ENCODE measurements at places on chromosomes 7 and 10.

- DNase-seq: no peak
These were observed 536.5 kb downstream of the TNS3 start for GRCh38 chr7:47045207-47046051.

GRCh38 chr7:50610521-50611277 lies 45.5 kb upstream of the DDC start:
- DNase-seq: peak; percentile 36

DNA sequence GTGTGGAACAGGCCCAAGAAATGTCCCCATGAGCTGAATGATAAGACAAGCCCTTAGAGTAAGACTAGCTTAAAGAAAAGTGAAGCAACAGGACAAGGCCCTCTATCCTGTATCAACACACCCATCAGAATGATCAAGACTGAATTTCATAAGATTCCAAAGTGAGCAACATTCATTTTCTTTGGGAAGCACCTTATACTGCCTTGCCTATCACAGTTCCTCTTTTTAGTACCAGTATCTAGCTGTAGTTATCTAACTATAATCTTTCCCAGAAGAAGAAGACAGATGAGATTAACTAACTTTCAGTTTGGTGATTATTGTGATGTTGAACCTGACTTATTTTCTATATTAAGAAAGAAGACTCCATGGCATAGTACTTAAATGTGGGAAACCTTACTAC lies 391.2 kb downstream of the PHTF2 start:
- DNase-seq: no peak

GRCh38 chr10:26555719-26556368 lies 117.7 kb downstream of the APBB1IP start:
- no peak for DNase-seq

DNA sequence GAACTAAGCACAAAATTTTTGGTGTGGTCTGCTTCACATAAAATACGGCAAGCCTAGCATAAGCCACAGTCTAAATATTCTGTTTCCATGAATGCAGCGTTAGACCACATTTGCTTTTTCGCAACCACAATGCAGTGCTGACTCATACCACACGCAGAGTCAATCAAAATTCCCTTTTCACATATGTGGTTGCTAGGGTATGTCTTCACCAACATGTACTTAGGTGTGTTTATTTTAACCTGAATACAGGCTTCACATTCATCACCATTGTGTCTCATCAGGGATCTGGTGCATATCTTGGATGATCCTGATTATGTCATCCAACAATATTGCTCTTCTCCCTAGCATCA lies 90.8 kb downstream of the CHN2 start:
- DNase-seq: peak; percentile 50

DNA sequence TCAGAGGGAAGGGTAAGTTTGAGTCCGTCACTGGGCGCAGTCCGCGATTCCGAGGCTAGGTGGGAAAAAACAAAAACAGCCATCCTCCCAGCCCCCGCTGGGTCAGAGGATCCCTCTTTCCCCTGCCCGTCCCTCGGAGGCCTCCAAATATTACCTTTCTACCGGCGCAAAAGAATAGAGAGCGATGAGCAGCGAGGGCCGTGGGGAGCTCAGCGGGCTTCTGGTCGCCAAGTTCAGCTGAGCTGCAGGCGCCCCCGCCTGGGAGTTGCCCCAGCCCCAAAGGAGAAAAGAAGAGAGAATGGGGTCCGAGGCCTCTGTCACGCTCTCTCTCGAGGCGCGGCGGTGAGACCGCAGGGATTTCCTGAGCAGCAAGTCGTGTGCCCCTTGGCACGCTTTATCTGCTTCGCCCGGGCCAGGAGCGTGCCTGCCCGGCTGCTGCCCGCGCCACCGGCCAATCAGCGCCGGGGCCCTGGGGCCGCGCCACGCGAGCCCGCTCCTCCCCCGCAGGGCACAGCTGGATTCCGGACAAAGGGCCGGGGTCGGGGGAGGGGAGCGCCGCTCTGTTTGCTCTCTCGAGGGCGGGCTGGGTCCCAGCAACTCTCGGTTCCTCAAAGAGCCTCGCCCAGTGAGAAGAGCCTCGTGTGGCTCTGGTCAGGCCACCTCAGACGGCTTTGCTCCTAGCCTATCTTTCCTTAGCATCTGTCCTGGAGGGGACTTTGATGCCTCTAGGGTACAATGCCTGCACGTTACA lies at the start of gene NEUROG3:
NEUROG3 (minus strand) TSS at position 367 of the 751 bp plus-strand sequence. CDS start 379 bp downstream, outside the sequence.
- peak; percentile 14 for DNase-seq

- DNase-seq: no peak
These were observed 178.5 kb downstream of the GNAI1 start for GRCh38 chr7:80313067-80313626.

GRCh38 chr7:109178342-109178741 lies 608.7 kb downstream of the DNAJB9 start:
- DNase-seq: no peak

DNA sequence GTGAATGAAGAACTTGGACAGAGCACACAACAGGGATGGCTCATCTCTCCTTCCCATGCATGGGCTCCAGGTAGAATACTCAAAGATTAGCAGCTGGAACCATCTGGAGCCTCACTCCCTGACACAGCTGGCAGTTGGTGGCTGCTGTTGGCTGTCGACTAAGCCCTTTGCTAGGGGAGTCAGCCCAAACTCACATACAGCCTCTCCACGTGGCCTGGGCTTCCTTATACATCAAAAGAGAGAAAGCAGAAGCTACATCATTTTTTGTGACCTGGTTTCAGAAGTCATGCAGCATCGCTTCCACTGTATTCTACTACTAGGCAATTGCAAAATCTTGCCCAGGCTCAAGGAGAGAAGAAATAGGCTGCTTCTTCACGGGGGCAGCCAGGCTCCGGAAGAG lies 24.4 kb downstream of the ASNS start:
- no peak for DNase-seq

GRCh38 chr7:47941136-47941844 lies 7.0 kb downstream of the PKD1L1 start:
- no peak for DNase-seq

- no peak for DNase-seq
These were observed 1.3 kb downstream of the EXOC6 start for GRCh38 chr10:92849576-92850090.

- DNase-seq: no peak
These were observed 32.3 kb downstream of the AGR3 start for GRCh38 chr7:16849296-16850148.

DNA sequence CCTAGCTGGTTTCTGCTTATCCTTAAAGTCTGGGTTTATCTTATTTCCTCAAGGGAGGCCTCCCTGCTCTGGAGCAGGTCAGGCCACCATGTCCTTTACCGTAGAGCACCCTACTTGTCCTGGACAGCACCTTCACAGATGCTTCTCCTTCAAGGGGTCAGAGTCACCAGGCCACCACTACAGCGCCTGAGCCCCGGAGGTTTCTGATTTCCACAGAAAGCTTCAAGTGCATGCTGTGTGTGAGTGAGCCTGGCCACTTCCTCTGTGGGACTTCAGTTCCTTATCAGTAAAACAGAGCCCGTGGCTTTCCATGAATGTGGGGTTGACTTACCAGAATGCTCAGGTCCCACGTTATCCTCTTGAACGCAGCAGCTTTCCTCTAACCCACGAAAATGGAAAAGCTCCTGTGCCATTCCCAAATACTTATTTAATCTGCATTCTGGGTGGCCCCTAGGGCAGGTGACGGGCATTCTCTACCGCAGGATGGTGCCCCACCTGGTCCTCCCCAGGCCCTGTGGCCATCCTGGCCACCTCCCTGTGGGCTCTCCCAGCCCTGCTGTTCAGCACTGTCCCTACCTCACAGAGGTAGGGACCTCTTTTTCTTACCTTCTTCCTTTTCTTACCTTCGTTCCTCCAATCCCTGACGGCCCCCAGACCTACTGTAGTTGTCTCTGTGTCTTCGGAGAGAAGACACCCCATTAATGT lies 1.4 kb upstream of the DOCK1 start:
- DNase-seq: no peak

DNA sequence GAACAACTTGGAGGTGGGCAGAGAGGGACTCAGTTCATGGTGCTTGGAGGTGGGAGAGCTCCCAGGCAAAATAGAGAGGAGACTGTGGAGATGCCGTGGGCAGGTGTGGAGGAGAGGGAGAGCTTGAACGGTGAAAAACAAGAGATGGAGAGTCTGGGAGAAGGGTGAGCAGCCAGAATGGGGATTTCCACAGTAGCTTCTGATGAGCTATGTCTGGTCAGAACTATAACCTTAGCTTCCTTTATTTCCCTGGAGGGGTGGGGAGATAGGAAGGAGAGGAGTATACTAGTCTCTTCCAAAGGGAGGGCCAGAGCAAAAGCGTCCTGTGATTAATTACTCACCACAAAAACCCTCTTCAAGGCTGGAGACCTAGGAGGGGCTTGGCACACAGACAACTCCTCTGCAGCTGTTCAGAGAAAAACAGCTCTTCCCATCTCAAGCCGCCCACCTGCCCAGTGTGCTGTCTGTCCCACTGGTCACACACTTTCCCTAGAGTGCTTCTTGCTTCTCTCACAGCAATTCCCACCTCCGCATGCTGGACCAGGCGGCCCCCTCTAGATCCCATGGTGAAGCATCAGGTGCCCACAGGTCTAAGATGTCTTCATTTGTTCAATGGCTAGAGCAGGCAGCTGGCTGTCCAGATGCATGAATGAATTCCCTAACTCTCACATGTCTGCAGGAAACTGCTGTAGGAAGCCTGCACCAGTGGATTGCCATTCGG lies 41.9 kb downstream of the TAS2R41 start:
- DNase-seq: no peak

DNA sequence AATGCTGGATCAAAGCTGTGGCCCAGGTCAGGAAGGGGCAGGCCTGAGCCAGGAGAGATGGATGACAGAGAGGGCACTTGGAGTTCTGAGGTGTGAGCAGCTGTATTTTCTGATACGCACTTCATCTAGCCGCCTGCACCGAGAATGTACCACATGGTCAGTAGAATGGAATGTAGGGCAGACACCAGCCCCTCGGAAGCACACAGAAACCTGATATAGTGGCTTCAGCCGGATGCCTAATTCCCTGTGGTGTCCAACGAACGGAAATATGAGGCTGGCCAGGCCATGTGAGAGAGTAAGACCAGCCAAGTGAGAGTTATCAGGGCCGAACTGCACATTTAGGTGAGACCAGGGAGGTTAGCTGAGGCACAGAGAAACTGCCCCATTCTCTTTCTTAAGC lies 46.7 kb upstream of the PLCE1 start:
- DNase-seq: no peak

DNA sequence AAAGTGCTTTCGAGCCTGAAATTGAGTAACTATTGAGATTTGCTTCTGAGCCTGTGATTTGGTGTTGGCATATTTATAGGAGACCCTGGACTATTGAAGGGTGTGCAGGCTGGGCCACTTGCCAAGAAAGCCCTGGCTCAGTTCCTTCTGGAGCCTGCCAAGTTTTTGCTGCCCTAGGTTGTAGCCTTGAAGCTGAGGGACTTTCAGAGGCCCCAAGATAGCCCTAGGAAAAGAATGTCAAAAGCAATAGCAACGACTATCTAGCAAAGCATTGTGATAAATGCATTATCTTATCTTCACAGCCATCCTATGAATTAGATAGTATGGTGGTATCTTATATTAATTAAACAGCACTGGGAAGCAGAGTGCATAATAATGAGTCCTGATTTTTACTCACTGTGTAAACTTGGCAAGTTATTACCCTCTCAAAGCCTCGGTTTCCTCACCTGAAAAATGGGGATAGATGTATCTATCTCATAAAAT lies 473.7 kb upstream of the PODXL start:
- no peak for DNase-seq

DNA sequence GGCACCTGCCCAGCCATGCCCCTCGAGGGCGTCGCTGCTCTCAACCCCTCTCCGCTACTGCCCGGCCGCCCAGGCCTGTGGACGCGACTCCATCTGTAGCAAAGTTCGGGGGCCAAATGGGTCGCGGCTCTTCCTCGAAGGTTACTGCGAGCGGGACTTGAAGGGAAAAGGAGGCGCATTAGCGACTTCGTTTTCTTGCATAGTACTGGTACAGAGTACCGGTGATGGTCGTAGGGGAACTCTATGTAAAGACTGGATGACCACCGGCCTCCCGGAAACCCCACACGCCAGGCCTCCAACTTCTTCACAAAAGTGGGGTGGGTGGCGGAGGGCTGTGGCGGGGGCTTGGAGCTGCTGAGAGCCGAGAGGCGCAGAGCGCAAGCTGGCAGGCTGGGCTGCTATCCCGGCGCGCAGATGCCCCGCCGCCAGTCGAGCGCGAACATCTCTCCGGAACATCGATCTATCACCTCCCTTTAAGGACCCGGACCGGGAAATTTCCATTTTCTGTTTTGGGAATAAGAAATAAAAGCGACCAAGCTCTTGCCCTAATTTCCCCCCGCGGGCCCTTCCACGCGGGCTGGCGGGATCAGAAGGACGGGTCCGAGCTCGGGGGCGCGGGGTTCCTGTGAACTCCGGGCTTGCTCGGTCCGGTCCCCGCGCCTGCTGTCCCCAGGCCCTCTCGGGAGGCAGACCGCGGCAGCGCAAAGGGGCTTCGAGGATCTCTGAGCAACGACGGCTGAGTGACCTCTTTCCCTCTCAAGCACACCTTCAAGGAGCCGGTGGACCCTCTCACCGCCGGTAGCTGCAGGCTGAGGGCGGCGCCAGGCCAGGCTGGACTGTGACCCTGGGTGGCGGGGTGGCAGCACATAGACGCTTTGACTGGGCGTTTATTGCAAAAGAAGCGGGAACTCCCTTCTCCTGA lies 12.2 kb upstream of the FEZF1 start:
- DNase-seq: no peak

- DNase-seq: no peak
These were observed 7.9 kb upstream of the RAPGEF5 start for GRCh38 chr7:22364900-22365299.

DNA sequence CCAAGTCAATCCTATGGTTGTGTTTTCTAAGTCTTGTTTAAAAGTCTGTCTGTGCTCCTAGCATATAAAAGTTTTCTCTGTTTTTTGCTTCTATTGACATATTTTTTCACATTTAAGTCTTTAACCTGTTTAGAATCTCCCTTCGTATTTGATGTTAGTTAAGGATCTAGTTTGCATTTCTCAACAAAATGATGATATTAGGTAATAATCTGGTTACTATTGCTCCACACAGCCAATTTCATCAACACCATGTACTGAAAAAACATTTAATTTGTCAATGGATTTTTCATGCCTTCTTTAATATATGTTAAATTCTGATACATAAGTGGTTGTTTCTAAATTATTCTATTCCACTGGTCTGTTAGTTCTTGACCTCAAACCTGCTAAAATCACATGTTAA lies 17.5 kb upstream of the TSGA13 start:
- no peak for DNase-seq

GRCh38 chr7:7812112-7812511 lies 93.7 kb upstream of the RPA3 start:
- no peak for DNase-seq

GRCh38 chr7:74544706-74545469 lies 91.2 kb downstream of the GTF2IRD1 start:
- peak; percentile 38 for DNase-seq

GRCh38 chr7:96679886-96680285 lies 29.8 kb downstream of the SEM1 start:
- no peak for DNase-seq

GRCh38 chr7:132407764-132408163 lies 168.5 kb downstream of the PLXNA4 start:
- DNase-seq: no peak

- no peak for DNase-seq
These were observed 166.0 kb downstream of the RNF216 start for GRCh38 chr7:5615190-5616070.

- DNase-seq: no peak
These were observed 1022.6 kb downstream of the LRMDA start for GRCh38 chr10:76453997-76454396.

Data from activated naive CD8-positive, alpha-beta T cell treated with anti-CD3 and anti-CD28 coated beads, Interleukin-2, amount 50 U/mL, for 24 hours (primary cell).